ENCODE measurements at places on chromosomes 5 and 9.

GRCh38 chr5:175717837-175718236, 60.0 kb downstream of the HRH2 start:
- no peak for DNase-seq

- DNase-seq = no peak
These were observed 10.6 kb upstream of the HMCN2 start for GRCh38 chr9:130254747-130255630.

DNA sequence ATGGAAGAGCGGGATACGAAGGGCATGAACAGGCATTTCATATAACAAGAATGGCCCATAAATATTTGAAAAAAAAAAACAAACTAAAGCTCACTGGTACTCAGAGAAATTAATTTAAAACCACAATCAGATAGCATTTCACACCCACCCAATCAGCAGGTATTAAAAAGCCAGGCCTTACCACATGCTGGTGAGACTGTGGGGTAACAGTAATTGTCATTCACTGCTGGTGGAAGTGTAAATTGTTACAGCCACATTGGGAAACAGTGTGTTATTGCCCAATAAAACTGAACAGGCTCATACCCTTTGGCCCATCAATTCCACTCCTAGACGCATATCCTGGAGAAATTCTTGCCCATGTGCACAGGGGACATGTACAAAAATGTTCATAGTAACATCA, 66.0 kb downstream of the PLAC8L1 start:
- DNase-seq = no peak

DNA sequence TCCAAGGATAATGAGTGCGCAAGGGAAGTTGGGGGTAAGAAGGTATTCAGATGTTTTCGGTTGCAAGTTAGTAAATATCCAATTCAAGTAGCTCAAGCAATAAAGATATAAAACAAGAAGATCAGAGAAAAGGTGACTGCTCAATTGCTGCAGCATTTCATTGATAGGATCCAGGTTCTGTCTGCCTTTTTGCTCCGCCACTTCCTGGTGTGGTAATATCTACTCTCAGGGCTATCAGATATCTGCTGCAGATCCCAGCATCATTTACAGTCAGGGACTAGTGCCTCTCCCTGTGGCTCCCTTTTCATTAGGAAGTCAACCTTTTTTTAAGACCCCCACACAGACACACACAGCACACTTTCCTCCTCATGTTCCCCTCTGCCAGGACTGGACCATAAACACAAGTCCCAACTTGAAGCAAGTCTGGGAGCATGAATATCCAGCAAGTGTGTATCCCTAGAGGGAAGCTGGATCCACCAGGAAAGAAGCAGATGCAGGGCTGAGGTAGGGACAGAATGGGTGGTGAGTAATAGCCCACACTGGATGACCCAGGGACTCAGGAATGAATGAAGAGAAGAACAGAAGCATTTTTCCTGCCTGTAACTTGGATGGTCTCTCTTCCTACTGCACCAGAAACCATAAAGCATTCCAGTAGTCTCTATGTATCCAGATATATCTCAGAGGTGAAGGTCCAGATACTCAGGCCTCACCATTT, 53.7 kb downstream of the ZNF622 start:
- DNase-seq = no peak

DNA sequence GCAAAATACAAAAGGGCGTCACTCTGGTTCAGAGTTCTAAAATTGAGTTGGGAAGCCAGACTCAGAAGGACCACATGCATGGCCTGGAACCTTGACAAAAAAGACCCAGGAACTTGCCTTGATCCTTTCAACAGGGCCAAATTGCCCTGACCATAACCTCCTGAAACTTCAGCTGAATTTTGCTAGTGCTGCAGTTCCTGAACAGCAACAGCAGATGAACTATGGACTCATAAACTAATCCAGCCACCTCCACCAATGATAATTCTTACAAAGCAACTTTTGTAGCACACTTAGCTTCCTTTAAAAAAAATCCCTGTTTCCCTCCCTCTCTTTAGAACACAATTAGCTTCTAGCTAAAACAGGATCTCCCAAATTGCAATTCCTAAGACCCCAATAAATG, 155.9 kb downstream of the MAT2B start:
- no peak for DNase-seq

- no peak for DNase-seq
These were observed 49.1 kb downstream of the NDST1 start for GRCh38 chr5:150556859-150557508.

GRCh38 chr5:80659106-80659505, 4.3 kb upstream of the DHFR start:
- no peak for DNase-seq

GRCh38 chr9:3809724-3810123, 283.9 kb upstream of the RFX3 start:
- no peak for DNase-seq

DNA sequence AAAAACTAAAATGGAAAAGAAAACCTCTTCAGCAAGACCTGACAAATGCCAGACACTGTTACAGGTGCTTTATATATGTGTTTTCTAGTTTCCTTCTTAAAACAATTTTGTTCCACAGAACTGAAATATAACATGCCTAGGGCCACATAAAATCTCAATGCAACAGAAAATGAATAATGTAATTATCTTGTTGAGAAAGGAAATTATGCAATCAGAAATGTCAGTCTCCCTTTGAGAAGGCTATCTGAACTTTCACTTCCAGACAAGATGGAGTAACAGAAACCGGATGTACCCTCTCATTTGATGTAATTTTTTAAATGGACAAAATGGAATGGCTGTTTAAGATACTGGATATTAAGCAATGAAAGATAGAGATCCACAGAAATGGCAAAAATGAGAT, 79.2 kb downstream of the AGTPBP1 start:
- DNase-seq = no peak

GRCh38 chr5:125152044-125152443, 405.6 kb upstream of the ZNF608 start:
- DNase-seq = no peak

DNA sequence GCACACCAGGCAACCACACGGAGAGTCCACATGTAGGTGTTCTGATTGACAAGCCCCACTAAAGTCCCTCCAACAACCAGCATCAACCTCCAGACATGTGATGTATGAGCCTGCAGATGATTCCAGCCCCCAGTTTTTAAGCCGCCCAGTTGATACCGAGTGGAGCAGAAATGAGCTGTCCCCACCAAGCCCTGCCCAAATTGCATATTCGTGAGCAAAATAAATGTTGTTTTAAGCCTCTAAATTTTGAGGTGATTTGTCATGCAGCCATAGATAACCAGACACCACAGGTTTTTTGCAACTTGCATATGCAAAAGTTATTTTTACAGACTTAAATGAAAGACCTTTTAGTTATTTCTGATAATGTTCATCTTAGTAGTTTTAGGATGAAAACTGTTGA, 187.7 kb downstream of the PIK3R1 start:
- DNase-seq = no peak

DNA sequence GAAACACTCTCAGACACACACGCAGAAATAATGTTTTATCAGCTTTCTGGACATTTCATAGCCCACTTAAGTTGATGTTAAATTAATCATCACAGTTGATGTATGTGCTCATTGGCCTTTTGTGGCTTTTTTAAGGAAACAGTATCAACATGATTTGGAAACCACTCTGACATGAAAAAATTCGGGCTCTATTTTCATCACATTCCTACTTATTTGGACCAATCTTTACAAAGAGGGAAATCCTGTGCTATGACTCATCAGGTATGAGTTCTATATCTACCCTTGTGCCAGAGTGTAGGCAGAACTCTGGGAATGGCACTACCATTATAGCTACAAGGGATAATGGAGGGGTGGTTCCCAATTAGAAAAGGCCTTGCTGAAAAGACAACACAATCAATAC, 388.4 kb upstream of the PTGER4 start:
- DNase-seq = no peak
